ENCODE measurements at places on chromosomes 4 and X.

GRCh38 chr4:2417765-2418649, at the start of gene ZFYVE28:
Gene ZFYVE28 (minus strand): TSS chr4:2418645. CDS start chr4:2418323, 322 bp downstream.
- DNase-seq = peak; percentile 5

- DNase-seq = no peak
Observed at GRCh38 chr4:123696687-123697086, 300.1 kb downstream of the SPRY1 start.

- no peak for DNase-seq
Observed at GRCh38 chr4:70603856-70604255, 11.8 kb downstream of the AMBN start.

DNA sequence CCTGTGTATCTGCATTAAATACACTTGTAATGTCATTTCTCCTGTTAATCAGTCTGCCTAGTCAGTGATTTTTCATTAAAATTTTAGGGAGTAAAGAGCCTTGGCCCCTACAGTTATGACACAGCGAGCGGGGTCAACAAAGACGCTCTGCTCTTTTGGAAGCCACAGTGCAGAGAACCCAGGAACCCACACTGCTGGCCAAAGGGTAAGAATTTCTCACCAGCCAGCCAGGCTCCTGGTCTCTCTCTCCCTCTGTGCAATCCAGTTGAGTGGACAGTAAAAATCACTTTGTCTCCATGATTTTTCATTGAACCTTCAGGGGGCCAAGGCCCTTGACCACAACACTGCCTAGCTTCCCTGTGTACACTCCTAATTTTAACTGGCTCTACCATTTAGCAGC, 52.8 kb downstream of the NLGN4X start:
- no peak for DNase-seq

DNA sequence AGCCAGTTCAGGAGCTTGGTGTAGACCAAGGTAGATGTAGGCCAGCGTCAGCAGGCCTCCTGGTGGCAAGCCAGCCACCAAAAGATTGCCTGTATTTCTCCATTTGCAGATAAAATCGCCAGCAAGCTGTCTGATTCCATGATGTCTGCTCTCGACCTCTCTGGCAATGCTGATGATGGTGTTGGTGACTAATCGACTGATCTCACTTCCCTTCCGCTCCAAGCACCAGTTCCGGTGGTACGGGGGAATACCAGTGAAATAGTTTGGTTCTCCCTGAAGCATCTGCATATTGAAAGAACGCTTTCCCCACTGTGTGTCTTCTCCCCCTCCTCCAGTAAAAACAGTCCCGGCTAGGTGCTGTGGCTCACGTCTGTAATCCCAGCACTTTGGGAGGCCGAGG, 30.4 kb downstream of the GNL3L start:
- no peak for DNase-seq

- no peak for DNase-seq
Observed at GRCh38 chrX:38961936-38962335, 160.7 kb downstream of the MID1IP1 start.

DNA sequence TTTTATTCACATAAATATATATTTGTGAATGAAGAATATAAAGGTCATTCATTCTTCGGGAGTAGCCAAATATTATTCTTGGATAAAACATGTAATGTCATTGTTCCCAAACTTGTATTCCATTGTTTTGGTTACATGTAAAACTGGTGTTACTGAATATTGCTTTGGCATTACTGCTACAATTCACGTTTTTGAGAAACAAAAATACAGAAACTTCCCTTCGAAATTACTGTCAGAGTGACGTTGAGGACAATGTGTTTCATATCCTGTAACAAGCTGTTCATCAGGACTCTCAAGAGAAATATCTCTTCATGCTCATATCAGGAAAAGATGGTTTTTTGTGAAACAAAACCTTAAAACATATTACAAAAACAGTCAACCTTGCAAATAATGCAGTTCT, 258.9 kb upstream of the DDX53 start:
- no peak for DNase-seq

GRCh38 chr4:110002326-110002725, 89.6 kb downstream of the EGF start:
- no peak for DNase-seq

GRCh38 chr4:772118-772517, 53.8 kb downstream of the CPLX1 start:
- DNase-seq = no peak

DNA sequence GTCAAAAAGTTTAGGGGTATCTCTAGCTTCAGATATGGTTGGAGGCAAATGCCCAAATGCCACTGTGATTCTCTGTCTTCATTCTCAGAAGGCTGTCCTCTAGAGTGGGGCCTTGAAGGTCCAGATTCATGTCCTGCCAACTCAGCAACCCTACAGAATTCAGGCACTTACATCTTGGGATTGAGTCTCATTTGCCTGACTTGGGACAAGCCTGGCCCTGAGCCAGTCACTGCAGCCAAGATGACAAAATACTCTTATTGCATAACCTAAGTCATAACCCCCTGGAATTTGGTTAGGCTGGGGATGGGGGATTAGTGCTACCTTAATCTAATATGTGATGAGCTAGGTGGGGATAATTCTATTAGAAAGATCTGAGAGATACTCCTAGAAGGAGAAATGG, 100.5 kb downstream of the AREG start:
- DNase-seq = no peak

GRCh38 chr4:98630737-98631454, 27.5 kb downstream of the TSPAN5 start:
- DNase-seq = no peak

DNA sequence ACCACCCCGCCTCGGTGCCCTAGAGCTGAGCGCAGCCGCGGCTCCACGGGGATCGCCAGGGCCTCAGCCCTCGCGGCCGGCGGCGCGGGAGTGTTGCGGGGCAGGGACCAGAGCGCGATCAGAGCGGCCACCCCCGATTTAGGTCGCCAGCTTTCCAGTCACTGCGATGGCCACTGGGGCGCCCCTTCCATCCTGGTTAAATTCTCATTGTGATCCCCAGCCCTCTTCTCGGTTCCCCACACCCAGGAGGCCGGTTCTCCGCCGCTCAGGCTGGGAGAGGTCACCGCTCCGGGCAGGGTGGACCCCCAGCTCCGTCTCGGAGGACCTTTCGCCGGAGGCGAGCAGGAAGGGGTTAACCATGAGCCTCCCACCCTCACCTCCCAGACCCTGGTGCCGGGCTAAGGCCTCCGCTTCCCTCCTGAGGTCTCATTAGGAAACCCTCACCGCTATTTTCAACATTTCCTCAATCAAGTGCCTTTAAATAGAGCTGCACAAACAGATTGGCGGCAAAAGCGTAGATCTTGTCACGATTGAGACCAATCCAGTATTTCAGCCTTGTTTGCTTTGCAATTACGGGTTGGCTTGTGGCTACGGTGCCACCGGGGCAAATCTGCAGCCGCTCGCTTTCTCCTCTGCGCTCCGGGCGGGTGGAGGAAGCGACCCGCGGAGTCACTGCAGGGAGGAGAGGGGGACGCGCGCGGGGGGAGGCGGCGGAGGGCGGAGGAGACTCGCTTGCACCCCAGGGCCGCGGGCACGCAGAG, 8.3 kb upstream of the HAND2 start:
- no peak for DNase-seq

DNA sequence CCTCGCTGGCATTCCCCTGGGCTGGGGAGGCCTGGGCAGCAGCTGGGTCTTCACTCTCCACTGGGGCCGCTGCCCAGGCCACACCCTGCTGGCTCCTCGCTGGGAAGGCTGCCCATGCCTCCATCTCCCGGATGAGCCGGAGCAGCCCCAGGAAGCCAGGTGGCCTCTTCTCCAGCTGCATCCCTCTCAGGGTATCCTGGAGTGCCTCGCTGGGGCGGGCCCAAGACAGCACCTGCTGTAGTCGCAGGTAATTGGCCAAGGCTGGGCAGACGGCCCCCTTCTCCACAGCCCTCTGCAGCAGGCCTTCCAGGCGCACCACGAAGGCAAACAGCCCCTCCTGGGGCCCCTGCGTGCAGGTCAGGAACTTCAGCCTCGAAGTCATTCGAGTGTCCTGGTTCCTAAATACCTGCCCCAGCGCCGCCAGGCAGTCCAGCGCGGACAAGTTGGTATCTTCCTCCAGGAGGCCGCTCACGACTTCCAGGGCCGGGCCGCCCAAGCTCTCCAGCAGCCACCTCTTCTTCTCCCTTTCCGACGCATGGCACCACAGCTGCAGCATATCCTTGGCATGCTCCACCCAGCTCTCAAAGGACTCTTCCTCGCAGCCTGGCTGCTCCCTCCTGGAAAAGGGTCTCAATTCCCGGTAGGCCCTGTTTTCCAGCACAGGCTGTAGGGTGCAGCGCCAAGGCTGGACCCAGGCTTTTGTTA, 3.7 kb downstream of the PNMA6E start:
- no peak for DNase-seq

DNA sequence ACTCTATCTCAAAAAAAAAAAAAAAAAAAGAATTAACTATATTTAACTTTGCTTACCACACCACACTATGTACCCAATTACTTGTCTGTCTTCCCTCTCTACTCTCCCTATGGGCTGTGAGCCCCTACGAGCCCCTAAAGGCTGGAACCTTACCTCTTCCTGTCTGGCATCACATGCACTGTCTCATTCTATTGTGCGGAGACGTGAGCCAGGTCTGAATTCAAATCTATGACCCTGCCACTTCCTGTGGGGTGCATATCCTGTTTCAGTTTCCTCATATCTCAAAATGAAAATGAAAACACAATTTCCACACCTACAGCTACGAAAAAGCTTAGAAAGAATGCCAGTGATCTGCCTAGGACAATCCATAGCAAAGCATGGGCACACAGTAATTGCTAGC, 42.9 kb upstream of the HS3ST1 start:
- no peak for DNase-seq

- no peak for DNase-seq
Observed at GRCh38 chr4:114249976-114250375, 270.5 kb upstream of the ARSJ start.

DNA sequence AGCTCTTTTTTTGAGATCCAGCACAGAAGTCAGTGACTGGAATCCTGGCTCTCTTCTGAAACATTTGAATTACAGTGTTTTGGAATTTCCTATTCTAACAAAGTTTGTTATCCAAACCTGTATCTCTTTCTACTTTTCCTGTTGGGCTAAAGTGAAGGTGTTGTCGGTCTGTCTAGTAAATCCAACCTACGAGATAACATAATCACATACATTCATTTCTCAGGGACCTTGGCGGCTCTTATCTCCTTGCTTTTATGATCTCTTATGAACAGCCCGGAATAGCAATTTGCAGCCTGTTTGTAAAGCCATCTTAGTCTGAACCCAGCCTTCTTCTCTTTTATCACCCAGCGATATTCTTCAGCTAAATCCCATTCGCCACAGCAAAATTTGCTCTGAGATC, 14.5 kb downstream of the PPARGC1A start:
- DNase-seq = no peak

DNA sequence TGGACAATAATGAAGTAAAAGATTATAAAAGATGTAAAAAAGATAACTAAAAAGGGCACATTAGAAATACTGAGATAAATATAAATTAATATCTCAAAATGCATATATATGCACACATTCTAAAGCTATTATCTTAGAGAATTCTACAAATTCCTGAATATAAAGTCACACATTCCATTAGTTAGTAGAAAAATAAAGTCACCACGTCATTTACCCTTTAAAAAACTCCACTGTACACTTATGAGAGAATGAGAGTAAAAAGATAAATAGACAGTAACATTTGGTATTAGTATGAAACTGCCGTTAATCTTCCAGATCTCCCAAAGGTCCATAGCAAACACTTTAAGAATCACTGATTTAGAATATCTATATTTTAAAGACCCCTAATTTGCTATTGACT, 67.2 kb upstream of the IL15 start:
- DNase-seq = no peak

DNA sequence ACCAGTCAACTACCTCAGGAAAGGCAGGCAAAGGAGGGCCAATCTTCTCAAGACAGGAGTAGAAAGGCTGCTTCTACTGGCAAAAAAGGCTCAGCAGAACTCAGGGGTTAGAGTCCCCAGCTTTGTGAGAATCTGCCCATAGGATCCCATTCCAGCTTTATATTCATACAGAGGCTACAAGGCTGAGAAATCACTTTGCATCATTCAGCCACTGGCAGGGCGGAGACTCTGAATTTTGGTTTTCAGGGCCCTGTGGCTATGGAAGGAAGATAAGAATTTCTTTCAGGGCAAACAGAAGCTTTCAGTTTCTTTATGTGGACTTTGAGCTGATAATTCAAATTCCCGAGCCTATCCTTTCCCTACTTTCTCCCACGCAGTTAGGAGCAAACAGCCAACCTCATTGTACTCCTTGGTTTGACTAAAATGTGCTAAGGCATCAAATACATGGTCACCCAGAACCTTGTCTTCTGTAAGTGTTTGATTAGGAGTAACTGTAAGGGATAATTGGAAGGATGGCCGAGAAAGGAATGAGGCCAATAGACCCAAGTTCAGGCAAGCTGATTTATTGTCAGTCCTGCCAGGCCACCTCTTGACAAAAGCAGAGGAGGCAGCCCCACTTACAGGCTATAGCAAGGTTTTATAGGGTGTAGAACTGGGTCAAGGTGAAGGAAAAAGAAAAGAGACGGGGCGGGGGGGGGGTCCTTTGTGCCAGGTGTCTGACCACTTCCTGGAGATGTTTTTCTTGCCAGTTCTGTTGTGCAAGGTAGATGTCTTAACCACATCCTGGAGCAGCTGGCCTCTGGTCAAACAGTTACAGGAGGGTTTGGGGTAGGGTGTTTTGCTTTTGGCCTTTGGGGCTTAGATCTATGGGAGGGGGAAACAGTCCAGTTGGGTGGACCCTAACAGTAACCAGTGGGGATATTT, 165.3 kb upstream of the PPP1R2C start:
- DNase-seq = no peak

- DNase-seq = no peak
Observed at GRCh38 chrX:45050558-45050957, 150.1 kb downstream of the DIPK2B start.

DNA sequence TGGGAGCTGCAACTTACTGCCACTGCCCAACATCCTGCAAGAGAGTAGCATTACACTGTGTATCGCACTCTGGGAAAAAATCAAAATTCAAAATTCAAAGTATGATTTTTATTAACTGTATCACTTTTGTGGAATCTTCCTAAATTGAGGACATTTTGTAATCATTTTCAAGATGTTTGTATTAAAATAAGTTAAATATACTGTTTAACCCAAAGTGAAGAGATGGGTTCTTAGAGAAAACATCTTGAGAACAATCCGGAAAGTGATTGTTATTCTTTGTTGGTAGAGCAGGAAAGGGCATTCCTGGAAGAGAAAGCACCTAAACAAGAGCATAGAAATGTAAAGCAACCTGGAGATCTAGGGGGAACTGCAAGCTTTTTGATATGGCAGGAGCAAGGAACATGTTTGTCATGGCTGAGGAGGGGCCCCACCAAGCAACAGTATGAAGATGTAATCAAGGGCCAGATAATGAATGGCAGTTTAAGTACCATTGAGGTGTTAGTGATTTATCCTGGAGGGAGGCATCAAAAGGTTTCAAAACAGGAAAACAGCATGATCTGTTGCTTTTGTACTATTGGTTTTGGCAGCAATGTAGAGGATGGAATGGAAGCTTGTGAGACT, 14.1 kb upstream of the SEC24D start:
- DNase-seq = no peak

- DNase-seq = no peak
Observed at GRCh38 chr4:77800483-77801259, 18.5 kb downstream of the CNOT6L start.

- no peak for DNase-seq
Observed at GRCh38 chr4:86967798-86968197, 33.0 kb downstream of the AFF1 start.

GRCh38 chrX:106791495-106791894, 11.0 kb upstream of the TBC1D8B start:
- no peak for DNase-seq

GRCh38 chr4:122341886-122342285, 36.9 kb upstream of the ADAD1 start:
- DNase-seq = no peak

GRCh38 chr4:98573791-98574190, 84.6 kb downstream of the TSPAN5 start:
- DNase-seq = no peak

GRCh38 chrX:56793521-56794320, 64.7 kb downstream of the NBDY start:
- no peak for DNase-seq
